ENCODE measurements at places on chromosomes 2 and 18.

GRCh38 chr18:48835119-48835518, 115.6 kb downstream of the SMAD7 start:
- DNase-seq, result no peak

GRCh38 chr2:119608553-119608952, 64.3 kb downstream of the CFAP221 start:
- DNase-seq, result peak; percentile 7

DNA sequence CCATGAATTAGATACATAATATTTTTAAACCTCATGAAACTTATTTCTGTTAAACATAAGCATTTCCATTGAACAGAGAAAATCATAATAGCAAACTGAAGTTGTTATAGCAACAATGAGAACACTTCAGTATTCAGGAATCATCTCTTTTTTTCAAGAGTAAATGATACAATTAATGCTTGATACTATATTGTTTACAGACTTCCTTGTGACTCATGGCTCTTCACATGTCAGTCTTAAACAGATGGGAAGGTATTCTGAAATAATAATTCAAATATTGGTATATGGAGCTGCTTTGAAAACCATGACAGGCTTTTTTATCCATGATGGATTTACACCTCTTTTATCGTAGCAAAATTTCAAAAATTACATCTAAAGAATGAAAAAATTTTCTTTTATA, 226.5 kb upstream of the RBMS1 start:
- DNase-seq, result no peak

DNA sequence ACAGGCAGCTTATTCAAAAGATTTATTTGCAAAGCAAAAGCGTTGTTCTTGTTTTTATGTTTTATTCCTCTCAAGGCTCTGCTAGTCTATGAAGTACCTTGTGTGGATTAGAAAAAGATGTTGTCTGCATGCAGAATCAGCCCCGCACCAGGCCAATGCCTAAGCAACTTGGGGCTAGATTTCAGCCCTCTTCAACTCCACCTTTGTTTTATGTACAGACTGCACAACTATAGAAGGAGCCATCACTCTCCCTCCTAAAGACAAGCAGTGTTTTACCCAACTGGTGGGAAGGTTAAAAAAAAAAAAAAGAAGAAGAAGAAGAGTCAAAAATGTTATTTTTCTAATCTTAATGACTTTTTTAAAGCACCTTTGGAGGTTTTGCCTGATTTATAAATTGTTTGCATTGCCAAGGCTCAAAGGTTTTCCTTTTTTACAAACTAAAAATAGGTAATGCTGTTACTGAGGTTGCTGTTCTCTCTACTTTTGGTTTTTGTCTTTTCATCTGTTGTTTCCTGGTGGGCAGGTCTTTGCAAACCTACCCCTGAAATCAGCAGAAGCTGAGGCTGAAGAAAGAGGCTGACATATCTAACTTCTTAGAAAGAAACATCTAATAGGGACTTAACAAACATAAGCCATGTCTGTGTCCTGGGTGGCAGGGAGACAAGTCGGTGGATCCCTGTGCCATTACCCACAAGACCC, 164.0 kb downstream of the SLC39A10 start:
- peak; percentile 17 for DNase-seq

All from fibroblast of skin of right biceps (primary cell).